ENCODE measurements at places on chromosomes 12 and 14.

- no peak for DNase-seq
Observed at GRCh38 chr14:86646696-86647690, 1117.0 kb downstream of the FLRT2 start.

GRCh38 chr12:123131879-123132402, 18.9 kb downstream of the PITPNM2 start:
- DNase-seq: peak; percentile 48

DNA sequence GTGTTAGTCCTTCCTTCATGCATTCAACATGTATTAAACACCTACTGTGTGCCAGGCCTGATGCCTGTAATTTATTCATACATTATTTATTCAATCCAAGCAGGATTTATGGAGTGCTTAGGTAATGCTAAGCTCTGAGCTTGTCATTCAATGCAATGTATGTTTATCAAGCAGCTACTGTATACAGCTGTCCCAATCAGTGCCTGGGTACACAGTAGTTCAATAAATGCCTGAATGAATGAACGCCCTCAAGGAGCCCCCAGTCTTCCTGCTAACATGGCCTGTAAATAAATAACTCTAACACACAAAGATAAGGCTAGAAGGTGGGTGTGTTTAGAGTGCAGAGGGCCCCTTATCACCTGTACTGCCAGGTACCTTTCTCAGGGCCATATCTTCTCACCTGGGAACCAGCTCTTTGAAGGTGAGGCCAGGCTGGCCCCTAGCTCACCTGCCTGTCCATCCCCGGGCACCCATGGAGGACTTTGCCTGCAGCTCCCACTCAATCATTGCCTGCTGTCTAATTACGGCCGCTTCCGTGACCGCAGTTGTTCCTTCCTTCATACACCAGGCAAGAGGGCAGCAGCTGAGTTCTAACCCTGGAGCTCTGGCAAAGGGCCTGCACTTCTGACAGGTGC, 20.0 kb upstream of the KDM2B start:
- DNase-seq: peak; percentile 81

GRCh38 chr14:92892589-92892988, 30.4 kb upstream of the CHGA start:
- DNase-seq: no peak

DNA sequence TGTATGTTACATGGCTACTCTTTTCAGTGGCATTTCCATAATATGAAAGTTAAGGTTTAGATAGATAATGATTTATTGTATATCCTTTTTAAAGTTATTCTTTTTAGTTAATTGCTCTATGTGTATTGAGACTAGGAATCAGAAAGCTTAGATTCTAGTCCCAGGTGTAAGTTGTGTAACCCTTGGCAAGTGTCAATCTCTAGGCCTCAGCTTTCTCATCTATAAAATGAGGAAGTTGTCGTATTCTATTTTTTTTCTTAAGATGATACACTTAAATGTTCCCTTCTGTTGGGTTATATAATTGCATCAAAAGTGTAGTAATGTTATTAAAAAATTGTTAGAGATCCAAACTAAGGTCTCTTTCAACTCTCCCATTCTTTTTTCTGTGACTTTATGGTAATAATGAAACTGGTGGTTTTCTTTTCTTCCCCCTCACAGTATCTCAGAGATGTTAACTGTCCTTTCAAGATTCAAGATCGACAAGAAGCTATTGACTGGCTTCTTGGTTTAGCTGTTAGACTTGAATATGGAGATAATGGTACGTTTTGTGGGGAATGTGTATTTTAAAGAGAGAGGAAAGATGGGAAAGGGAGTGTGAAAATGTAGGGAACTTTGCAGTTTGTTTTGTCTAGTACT, 4.1 kb downstream of the RTRAF start:
- DNase-seq: no peak

DNA sequence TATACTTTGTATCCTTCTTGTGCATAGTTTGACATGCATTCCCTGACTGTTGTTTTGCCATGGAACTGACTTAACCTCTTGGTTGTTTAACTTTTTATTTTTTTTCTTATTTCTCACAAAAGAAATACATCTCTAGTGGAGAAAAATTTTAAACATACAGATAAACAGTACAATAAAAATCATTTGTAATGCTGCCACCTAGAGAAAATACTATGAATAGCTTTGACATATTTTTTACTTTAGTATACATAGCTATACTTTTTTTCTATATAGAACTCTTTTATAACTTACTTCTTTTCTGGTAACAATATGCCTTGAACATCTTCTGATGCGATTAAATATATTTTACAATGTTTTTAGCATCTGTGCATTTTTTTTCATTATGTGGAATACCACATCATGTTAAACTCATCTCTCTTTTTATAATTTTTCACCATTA, 184.5 kb downstream of the AKAP6 start:
- peak; percentile 61 for DNase-seq

GRCh38 chr12:52193991-52194390, 2.2 kb upstream of the KRT80 start:
- peak; percentile 77 for DNase-seq

DNA sequence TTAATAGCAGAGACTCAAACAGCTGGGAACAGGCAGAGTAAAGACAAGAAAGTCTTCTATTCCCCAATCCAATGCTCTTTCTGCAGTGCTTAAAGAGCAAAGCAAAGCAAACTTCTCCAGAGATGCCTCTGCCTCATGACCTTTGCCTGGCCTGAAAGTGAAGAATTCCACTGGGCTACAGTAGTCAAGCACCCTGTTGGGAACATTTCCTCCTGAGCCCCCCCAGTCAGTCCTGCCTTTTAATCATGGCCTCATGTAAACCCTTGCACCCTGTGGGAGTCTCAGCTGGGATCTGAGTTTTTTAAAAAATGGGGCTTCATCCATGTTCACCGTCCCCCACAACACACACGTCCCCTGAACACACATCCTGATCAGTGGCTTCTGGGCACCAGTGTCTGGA, 62.7 kb upstream of the TSPAN11 start:
- DNase-seq: no peak

DNA sequence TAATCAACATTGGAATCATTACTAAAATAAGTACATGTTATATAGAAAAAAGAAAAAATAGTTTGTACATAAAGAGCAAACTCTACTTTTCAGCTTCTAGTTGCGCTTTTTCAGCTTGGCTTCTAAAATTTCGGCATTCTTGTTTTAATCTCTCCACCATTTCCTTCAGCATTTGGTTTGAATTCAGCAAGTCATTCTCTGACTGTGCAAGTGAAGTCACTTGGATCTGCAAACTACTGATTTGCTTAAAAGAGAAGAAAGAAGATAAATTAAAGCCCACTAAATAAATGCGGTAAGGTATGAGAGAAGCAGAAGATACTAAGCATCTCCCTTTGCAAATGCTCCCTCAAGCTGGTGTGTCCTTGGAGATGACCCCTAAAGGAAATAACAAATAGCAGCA, 126.3 kb downstream of the CEP83 start:
- DNase-seq: no peak

GRCh38 chr12:62763312-62763711, 171.6 kb downstream of the PPM1H start:
- no peak for DNase-seq

DNA sequence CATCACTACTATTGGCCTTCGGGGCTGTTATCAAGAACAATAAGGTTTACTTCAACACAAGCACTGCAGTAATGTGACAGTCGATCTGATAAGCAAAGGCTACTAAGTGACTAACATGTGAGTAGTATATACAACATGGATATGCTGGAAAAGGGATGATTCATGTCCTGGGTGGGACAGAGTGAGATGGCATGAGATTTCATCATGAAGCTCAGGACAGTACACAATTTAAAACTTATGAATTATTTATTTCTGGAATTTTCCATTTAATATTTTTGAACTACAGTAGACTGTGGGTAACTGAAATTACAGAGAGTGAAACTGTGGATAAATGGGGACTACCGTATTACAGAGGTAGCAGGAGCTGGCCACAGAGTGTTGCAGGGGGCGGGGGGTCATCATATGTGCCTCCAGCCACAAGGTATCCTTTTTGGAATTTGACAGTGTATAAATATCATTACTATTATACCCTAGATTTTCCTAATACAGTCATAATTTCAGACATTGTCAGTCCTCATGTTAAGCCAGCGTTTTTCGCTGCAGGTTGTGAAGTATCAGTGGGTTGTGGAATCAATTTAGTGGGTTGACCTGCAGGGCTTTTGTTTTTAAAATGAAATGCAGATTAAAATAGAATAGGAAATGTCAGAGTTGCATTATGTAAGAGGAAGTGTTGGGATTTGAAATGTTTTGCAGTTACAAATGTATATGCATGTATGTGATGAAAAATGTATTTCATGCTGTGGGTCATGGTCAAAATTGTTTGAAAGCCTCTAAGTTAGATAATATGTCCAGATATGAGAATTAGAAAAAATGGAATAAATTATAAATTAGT, 148.0 kb upstream of the NUDT4 start:
- DNase-seq: no peak

- DNase-seq: peak; percentile 5
Observed at GRCh38 chr14:100803676-100804075, 22.2 kb upstream of the MEG3 start.

DNA sequence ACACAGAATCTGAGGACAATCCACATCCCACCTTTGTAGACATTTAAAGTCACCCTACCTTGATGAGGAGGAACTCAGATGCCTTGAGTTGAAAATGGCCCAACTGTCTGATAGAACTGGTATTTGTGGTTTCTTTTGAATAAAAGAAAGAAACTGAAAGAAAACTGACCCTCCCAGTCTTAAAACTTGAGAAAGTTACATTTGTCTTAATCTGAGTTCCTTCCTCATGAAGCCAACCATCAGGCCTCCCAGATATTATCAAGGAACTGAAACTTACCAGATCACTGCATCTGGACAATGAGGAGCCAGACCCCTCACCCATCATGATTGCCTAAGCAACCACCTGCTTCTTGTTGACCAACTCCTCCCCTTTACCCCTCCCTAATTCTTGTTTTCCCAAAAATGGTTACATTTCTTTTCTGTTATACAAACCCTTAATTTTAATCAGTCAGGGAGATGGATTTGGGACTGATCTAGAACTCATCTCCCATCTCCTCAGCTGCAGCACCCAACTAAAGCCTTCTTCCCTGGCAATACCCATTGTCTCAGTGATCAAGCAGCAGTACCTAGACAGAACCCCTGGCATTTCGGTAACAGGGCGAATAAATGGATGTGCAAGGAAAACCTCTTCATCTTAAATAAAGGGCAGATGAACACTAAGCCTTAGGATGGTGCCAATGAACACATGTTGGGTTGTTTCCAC, 72.0 kb upstream of the RESF1 start:
- no peak for DNase-seq

GRCh38 chr12:124328116-124328515, 33.2 kb downstream of the RFLNA start:
- DNase-seq: no peak

GRCh38 chr12:89863493-89863938, 154.9 kb upstream of the ATP2B1 start:
- no peak for DNase-seq

- peak; percentile 96 for DNase-seq
Observed at GRCh38 chr12:104669851-104670337, 213.1 kb downstream of the CHST11 start.

- no peak for DNase-seq
Observed at GRCh38 chr12:64007853-64008252, 163.4 kb downstream of the SRGAP1 start.

GRCh38 chr14:65239938-65240296, 137.6 kb upstream of the MAX start:
- DNase-seq: no peak

- DNase-seq: no peak
Observed at GRCh38 chr12:124132530-124132929, 159.5 kb downstream of the ZNF664 start.

GRCh38 chr12:104006929-104007328, 41.3 kb downstream of the TDG start:
- no peak for DNase-seq

GRCh38 chr12:6442836-6443235, 1.9 kb upstream of the CD27 start:
- no peak for DNase-seq

- DNase-seq: peak; percentile 92
Observed at GRCh38 chr14:65095633-65096205, 6.6 kb downstream of the MAX start.

GRCh38 chr14:32332415-32333316, 3.6 kb downstream of the AKAP6 start:
- DNase-seq: no peak

DNA sequence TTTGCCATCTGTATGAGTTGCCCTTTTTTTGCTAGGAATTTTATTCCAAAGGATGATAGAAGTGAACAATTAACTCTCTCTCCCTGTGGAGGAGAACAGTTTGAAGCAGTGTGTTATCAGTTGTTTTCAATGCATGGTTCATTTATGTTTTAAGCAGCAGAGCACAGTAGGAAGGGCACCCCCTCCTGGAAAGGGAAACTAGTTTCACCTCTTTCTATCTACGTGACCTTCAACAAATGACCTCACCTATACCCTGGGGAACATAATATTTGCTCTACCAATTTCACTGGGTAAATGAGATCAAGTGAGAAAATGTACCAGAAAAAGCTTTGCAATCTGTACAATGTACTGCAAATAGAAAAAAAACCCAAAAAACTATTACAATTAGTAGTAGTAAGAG, 5.4 kb upstream of the DCP1B start:
- DNase-seq: no peak

GRCh38 chr12:97921979-97922722, 459.5 kb downstream of the RMST start:
- DNase-seq: no peak

DNA sequence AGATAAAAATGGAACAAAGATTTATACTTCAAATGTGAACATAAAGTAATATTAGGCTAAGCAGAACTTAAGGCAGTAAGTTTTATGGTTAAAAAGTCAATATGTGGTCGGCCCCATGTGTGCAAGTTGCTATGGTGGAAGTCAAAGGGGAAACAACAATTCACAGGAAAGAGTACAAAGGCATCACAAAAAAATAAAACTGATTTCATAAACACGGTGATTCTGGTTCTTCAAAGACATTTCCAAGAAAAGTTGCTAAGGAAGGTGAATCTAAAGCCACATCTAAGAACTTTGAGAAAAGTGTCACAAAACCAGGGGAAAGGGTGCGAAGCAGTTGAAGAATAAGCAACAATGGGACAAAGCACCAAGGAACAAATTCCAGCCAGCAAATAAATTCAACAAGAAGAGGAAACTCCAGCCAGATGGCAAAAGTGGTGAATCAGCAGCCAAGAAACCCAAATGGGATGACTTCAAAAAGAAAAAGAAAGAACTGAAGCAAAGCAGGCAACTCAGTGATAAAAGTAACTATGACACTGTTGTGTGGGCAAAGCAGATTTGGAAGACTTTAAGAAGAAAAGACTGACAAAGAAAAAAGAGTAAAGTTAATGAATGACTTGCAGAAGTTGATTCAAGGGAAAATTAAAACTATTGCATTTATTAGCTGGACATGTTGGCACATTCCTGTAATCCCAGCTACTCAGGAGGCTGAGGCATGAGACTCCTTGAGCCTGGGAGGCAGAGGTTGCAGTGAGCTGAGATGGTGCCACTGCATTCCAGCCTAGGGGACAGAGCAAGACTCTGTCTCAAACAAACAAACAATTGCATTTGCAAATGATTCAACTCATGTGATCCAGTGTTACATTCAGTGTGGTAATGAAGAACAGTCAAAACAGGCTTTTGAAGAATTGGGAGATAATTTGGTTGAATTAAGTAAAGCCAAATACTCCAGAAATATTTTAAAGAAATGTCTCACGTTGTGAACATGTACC, 19.5 kb downstream of the PTGDR start:
- DNase-seq: no peak
